ENCODE measurements at places on chromosomes 4 and X.

GRCh38 chr4:75542824-75543223, 13.0 kb upstream of the ODAPH start:
- no peak for DNase-seq

- DNase-seq = no peak
Observed at GRCh38 chr4:2867758-2868491, 24.3 kb downstream of the ADD1 start.

DNA sequence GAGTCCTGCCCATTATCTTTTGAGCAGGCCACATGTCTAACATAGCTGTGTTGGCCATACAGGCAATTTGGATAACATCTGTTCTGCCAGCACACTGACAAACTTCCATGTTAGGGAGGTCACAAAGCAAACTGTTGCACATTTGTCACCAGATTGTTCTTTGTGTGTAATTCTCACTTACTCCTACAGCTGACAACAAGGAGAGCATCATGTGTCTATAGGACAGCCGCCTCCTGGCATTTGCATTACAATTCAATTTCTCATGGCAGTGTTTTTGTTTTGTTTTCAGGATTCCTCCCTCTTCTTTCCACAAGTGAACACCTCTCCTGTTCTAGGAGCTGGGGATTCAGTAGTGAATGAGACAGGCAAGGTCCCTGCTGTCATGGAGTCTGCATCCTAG, 94.3 kb upstream of the LEF1 start:
- no peak for DNase-seq

DNA sequence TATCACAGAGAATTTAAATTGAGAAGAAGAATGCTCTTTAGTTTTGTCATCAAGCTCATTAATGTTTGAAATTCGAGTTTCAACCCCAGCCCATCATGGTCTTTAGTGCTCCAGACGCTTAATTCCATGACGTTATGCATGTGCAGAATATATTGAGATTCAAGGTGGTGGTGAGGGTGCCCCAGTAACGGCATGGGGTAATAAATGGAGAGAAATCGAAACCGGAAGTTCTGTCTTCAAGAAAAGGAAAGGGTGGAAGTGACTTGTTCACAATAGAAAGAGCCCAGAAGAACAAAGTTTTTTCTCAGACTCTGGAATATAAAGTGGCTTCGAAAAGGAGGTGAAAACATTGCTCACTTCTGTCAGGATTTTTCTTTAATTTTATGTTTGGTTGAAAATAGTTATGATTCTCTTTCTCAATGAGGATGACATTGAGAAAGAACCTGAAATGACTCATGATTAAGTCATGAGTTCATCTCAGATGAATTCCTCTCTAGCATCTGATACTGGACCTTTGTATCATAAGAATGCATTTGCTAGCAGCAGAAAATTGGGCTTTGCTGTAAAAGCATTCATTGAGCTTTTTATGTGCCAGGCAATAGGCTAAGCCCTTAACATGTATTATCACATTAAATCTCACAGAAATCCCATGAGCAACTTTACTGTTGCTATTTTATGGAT, 779 bp upstream of the DDX60L start:
- DNase-seq = peak; percentile 68
